ENCODE measurements at places on chromosomes 16 and 17. TPM values are rescaled to one million over a fixed set of nuclear protein-coding genes. Genes with fewer than 3 reads are reported as not detected.

KRT32 gene
- polyA plus RNA-seq: 0.31 TPM

DNA sequence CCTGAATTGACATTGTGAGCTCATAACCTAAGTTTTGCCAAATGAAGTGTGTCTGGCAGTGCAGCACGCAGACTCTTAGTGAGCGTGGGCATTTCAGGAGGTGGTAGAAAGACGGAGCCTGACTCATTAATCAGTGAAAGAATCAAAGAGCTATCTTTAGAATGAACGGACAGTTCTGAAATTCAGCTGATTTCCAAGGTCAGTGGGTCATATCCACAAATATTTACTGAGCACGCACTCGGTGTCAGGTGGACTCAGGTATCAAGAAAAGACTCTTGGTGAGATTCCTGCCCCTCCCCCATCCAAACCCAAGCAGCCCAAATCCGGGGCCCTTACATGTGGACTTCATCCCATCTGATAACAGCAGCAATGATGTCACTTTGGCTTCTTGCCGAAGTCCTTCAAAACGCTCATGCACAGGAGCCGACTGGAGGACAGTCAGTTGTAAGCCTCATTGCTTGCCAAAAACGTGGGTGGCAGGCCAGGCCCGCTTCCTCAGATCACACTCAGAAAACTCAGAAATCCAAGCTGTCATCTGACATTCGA is 185.8 kb downstream of the HS3ST3A1 start:
- DNase-seq: no peak

DNA sequence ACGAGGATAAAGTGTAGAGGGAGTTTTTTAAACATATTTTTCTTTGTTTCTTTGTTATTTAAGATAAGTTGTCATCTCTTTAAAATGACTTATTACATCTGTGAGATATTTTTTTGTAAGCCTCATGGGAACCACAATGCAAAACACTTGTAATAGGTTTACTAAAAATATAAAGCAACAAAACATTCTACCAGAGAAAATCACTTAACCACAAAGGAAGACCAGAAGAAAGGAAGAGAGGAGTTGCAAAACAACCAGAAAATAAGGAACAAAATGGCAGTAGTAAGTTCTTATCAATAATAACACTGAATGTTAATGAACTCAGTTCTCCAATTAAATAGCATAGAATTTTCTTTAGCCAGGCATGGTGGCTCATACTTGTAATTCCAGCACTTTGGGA is 22.9 kb downstream of the DHRS7B start:
- DNase-seq: no peak

CA5A gene
- polyA plus RNA-seq: not detected
